Stimulated activated CD4-positive, alpha-beta T cell treated with anti-CD3 and anti-CD28 coated beads, Interleukin-4, amount 100 ng/mL, for 24 hours (primary cell): ENCODE measurements at places on chromosomes 12 and 14.

DNA sequence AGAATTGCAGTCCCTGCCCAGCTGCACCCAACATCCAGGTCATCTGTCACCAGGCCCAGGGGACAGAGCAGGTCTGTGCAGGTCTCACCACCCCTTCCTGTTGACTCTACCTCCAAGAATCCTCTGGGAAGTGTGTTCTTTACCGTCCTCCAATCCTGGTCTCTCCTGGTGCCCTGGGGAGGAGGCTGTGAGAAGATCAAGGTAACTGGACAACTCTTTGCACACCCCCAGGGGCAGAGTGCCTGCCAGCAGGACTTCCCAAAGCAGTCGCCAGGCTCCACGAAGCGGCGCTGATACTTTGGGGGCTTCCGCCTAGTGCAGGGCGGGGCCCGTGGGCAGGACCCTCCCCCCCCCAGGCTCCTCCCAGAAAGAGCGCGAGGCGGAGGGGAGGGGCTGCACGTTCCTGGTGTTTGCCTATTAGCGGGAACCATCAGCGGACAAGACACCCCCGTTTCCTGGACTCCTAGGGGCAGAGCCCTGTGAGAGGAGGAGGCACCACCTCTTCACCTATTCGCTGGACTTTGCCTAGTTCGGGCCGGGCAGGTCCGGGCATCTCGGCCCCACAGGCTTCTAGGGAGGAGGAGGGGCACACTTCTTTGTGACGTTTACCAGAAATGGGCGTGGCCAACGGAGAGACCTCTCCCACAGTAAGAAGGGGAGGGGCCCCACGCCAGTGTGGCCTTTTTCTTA lies 918.0 kb downstream of the AACS start:
- DNase-seq = no peak

- no peak for DNase-seq
Observed at GRCh38 chr12:106358396-106359241, 1.1 kb downstream of the POLR3B start.

- no peak for DNase-seq
Observed at GRCh38 chr12:31031951-31032335, 41.7 kb upstream of the DDX11 start.

GRCh38 chr12:76037130-76038103 lies 5.8 kb upstream of the PHLDA1 start:
- DNase-seq = peak; percentile 46

- no peak for DNase-seq
Observed at GRCh38 chr14:98298481-98299244, 973.3 kb downstream of the BCL11B start.

DNA sequence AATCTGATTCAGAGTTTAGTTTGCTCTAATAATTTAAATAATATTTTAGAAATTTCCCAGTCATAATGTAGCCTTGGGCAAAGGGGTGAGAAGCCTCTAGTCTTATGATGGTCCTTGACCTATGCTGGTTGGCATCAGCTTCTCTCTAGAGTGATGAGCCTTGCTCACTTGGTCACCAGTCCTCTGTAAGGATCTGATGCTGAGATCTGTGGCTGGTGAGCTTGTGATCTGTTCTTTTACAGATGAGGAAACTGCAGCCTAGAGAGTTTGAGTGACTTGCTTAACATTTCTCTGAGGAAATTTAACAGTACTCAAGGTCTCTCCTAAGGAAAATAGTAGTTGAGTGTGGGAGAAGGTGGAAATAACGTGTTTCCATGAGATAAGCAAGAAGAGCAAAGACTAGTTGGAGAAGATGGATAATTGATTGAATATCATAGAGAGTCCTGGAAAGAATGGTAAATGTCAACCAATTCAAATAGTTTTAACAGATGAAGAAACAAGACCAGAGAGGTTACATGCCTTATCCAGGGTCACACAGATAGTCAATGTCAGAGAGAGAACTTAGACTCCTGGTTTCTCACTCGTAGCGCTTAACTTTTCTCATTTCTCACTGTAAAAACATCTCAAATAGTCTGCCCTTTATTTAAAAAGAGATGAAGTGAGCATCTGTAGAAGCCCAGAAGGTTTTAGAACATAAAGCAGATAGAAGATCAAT lies 89.7 kb upstream of the ETV6 start:
- no peak for DNase-seq
